ENCODE measurements at places on chromosomes 4 and X.

- no peak for DNase-seq
These were observed 377.5 kb downstream of the CENPC start for GRCh38 chr4:67167849-67168248.

GRCh38 chr4:2927016-2927695 lies 36.0 kb downstream of the NOP14 start:
- no peak for DNase-seq

- no peak for DNase-seq
These were observed 129.8 kb downstream of the SORBS2 start for GRCh38 chr4:185682236-185682635.

DNA sequence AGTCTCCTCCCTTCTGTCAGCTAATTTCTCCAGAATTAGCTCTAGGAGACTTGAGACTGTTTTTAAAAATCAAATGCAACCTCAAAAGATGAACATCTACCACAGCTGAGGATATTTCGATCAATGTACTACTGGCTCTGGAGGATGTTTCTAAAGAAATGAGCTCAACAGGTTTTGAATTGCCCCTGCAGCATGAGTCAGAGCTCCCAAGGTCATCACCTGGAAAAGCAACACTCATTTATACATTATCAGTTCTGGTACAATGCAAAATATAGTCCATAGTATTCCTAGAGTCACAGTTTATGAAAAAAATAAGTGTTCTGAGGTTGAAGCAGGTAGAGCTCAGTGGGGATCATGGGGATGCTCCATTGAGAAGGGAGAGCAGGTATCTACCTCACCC lies 50.8 kb upstream of the MCF2 start:
- DNase-seq: no peak

- no peak for DNase-seq
These were observed 3.7 kb upstream of the NR3C2 start for GRCh38 chr4:148445860-148446330.

DNA sequence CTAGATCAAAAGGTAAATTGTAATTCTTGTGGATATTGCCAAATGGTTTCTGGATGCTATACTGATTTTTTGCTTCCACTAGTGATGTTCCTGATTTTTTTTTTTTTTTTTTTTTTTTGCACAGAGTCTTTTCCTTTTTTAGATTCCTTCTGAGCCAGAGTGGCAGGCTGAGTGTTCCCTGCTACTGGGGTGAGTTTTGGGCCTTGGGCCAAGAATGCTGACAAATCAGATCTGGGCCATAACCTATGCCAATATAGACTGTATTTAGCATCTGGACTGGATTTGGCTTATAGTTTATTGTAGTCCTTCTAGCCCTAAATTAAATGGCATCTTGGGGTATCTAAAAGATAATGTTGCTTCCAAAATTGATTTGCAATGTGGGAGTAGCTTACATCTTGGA lies 52.8 kb downstream of the REPS2 start:
- no peak for DNase-seq

GRCh38 chrX:136784231-136784630 lies 3.5 kb upstream of the ARHGEF6 start:
- peak; percentile 58 for DNase-seq

- DNase-seq: no peak
These were observed 646.0 kb upstream of the FAM241A start for GRCh38 chr4:111499291-111499690.

GRCh38 chr4:85606505-85606904 lies 131.6 kb downstream of the ARHGAP24 start:
- DNase-seq: no peak

DNA sequence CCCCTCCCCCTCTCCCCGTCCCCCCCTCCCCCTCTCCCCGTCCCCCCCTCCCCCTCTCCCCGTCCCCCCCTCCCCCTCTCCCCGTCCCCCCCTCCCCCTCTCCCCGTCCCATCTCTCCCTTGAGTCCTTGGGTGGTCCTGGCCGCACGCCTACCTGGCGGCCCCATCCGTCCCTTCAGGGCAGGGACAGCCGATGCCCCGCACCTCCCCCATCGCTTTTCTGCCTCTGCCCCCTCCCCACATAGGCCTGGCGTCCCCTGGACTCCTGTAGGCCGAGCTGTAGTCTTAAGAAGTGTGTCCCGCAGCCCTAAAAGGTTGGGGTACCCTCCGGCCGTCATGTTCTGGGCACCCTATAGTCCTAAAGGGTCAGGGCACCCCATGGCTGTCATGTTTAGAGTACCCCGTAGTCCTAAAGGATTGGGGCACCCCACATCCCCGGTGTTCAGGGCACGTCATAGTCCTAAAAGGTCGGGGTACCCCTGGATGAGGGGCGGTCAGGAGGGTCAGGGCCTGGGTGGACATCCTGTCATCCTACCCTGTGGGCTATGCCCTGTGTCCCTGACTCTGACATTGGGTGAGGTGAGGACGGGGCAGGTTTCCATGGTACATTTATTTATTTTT lies 10.8 kb upstream of the GTPBP6 start:
- DNase-seq: no peak

GRCh38 chr4:4913628-4914027 lies 54.2 kb downstream of the MSX1 start:
- DNase-seq: no peak

DNA sequence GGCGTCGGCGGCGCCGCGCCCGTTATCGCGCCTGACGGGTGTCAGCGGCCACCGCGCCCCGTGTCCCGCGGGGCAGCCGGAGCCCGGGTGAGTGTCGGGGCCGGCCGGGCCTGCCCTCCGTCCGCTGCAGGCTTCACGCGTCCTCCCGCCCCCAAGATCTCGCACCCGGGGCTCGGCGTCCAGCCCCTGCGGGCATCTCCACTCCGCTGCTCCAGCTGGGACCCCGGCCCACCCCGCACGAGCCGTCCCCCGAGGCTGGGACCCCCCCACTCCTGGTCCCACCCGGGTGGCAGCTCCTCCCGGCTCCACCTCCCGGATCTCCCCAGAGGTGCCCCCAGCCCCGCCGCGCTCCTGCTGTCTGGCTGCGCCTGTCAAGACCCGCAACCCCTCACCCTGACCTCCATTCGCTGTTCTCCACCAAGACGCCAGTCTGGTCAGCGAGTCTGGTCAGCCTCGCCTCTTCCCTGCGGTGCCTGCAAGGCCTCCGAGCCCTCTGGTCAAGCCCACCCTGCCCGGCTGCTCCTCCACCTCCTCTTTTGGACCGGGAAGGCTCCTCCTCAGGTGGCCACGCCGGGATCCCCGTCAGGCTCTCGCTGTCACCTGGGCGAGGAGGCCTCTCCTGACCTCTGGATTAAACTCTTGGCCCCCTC lies 66.0 kb upstream of the NKX1-1 start:
- DNase-seq: no peak

DNA sequence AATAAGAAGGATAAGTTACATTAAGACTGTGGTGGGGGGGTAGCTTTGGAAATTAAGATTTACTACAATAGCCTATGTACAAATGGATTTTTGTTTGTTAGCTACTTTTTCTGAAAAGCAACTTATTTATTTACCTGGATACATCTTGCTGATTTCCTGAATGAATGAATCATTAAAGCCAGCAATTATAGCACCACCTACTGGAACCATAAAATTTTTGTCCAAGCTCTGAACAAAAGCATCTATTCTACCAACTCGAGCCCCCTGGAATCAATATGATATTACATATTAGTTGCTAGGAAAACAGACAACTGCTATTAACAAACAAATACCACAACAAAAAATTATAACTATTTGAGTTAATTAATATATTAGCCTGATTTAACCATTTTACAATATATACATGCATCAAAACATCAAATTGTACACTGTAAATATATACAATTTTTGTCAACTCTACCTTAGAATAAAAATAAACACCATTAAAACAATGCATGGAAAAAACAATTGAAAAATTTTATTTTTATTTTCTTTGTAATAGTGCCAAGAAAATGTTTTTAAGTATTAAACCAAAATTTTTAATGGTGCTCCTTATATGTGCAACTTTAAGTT lies 15.3 kb downstream of the SEPSECS start:
- peak; percentile 37 for DNase-seq

- DNase-seq: no peak
These were observed 2315.4 kb upstream of the AGA start for GRCh38 chr4:179757641-179758040.

GRCh38 chr4:48025005-48025404 lies 8.4 kb downstream of the NIPAL1 start:
- no peak for DNase-seq

GRCh38 chr4:77600521-77601451 lies 4.8 kb upstream of the CXCL13 start:
- peak; percentile 49 for DNase-seq

- DNase-seq: no peak
These were observed 78.3 kb downstream of the FIP1L1 start for GRCh38 chr4:53455766-53456165.

DNA sequence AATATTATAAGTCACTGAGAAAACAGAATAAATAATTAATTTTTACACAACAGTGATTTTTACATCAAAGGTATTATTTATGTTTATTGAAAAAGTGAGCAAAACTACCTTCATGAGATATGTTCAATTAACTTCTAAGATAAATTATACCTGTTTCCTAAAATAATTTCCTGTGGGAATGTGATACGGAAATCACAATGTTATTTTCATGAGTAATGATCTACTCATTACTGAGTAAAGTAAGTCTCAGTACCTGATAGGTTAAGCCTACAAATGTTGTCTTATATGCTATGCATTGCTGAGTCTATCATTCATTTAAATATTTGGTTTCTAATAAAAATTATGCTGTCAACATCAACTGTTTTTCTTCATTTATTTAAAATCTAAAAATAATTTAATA lies 324.0 kb downstream of the STPG2 start:
- no peak for DNase-seq

- no peak for DNase-seq
These were observed 45.0 kb downstream of the PIR start for GRCh38 chrX:15448010-15448639.
